Right ventricle myocardium superior (tissue), 1 donor: ENCODE measurements at places on chromosomes 1 and 21. TPM values are rescaled to one million over a fixed set of nuclear protein-coding genes. Genes with fewer than 3 reads are reported as not detected.

Gene CACHD1
- 4.2 TPM for total RNA-seq

Gene OPRD1
- total RNA-seq = not detected

Gene OR13G1
- total RNA-seq = not detected

Gene SLAMF6
- total RNA-seq = 0.30 TPM

Gene GBP4
- total RNA-seq = 7.4 TPM

Gene DEPDC1
- total RNA-seq = 0.56 TPM

Gene LRRN2
- total RNA-seq = 1.7 TPM

Gene SPRR4
- total RNA-seq = not detected

Gene SPRR2E
- not detected for total RNA-seq

Gene GJB5
- total RNA-seq = not detected

Gene WRAP73
- total RNA-seq = 10.0 TPM

Gene TSPEAR
- 0.51 TPM for total RNA-seq

Gene CFAP74
- not detected for total RNA-seq

Gene C8B
- total RNA-seq = not detected

Gene TRNP1
- total RNA-seq = 31.7 TPM

Gene SDE2
- total RNA-seq = 9.4 TPM

Gene CYP4Z1
- 0.86 TPM for total RNA-seq

Gene TRIM58
- total RNA-seq = 0.13 TPM

Gene LEFTY1
- 0.13 TPM for total RNA-seq
